ENCODE measurements at places on chromosomes 5 and 9.

GRCh38 chr5:16799796-16800195 lies 136.3 kb downstream of the MYO10 start:
- DNase-seq, result no peak

GRCh38 chr9:353077-353476 lies 138.4 kb downstream of the DOCK8 start:
- no peak for DNase-seq

GRCh38 chr9:132387133-132387532 lies 19.5 kb downstream of the TTF1 start:
- DNase-seq, result no peak

DNA sequence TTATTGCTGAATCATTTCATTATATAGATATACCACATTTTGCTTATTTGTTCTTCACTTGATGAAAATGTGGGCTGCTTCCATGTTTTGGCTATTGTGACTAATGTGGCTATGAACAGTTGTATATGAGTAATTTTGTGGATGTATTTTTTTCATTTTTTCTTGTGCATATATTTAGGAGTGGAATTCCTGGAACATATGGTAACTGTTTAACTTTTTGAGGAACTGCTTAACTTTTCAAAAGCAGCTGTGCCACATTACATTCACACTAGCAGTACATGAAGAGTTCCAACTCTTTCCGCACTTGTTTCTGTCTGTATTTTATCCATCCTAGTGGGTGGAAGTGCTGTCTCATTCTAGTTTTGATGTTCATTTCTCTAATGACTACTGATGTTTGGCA lies 67.8 kb downstream of the JAK2 start:
- DNase-seq, result no peak

- DNase-seq, result peak; percentile 16
Measured at GRCh38 chr5:66840511-66841013, 244.4 kb downstream of the MAST4 start.

DNA sequence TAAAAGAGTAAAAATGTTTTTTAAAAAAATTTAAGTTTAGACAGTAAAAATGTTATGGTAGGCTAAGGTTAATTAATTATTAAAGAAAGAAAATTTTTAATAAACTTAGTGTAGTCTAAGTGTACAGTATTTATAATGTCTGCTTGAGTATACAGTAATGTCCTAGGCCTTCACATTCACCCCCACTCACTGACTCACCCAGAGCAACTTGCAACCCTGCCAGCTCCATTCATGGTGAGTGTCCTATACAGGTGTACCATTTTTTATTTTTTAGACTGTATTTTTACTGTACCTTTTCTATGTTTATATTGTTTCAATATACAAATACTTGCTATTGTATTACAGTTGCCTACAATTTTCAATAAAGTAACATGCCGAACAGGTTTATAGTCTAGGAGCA lies 234.1 kb downstream of the AUH start:
- DNase-seq, result no peak

DNA sequence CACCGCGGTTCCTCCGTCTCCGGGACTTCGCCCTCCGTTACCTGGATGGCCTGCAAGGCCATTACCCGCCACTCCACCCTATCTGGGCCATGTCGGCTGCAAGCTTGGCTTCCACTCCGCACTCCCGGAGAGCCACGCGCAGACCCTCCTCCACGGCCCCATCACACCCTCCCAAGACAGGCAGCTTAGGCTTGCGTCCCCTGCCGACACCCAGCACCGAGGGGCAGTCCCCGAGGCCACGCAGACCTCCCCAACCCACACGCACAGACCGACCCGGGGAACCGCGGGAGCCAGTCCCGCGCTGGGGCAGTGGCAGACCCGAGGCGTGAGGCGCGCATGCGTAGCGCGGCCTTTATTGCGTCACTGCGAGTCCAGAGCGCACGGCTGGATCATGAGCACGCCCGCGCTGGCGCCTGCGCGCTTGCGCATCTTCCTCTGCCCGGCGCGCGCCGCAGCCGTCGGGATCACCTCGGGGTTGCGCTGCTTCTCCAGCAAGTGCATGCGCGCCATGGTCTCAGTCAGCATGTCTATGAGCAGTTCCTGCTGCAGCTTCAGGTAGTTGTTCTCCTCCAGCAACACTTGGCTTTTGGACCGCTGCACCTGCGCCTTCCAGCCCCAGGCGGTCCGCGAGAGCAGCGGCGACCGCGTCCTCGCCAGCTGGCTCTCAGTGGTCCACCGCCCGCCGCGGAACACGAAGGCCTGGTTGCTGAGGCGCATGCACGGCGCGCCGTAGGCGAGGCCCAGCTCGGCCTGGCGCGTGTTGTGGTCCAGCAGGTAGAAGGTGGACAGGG lies 2.4 kb downstream of the CBY3 start:
- peak; percentile 96 for DNase-seq

- DNase-seq, result no peak
Measured at GRCh38 chr9:110440796-110441195, 103.1 kb upstream of the TXNDC8 start.

Data from NAMALWA (cell line).